ENCODE measurements at places on chromosomes 5 and 9. TPM values are rescaled to one million over a fixed set of nuclear protein-coding genes. Genes with fewer than 3 reads are reported as not detected.

- DNase-seq: peak; percentile 64
These were observed 596 bp upstream of the CDC37L1 start for GRCh38 chr9:4678679-4679267.

GRCh38 chr5:95901676-95902627, 59.7 kb downstream of the ELL2 start:
- DNase-seq: peak; percentile 66

DNA sequence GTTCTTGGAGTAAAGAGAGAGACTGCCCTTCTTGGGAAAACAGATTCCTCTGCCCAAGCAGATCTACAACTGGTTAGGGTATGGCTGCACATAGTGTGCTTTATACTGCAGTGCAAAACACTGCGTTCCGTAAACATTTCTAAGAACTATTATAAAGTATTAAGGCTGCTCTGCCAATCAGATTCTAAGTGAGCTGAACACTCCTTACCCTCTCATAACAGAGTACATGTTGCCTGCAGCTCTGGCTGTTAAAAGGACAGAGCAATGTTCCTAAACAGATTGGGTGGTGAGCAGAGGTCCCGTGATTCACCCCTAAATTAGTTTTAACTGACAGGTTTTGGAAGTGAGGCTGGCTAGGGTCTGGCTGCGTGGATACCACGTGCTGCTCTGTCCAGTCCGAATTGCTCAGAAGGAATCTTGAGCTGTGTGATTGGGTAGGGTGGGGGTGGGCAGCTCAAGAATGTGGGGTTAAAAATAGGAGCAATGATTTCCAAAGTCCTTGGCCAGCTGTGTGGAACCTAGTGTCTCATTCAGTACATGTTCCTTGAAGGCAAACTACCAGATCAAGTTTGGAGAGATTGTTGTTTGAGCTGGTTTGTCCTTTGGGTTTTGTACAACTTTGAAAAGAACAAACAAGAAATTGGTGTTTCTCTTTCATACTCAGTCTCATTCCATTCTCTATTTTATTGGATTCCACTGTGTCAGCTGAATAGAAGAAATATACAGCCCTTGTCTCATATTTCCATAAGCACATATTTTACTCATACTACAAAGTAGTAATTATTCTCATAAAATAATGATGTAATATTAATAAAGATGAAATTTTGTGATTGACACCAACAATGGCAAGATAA, 497.6 kb upstream of the CD180 start:
- DNase-seq: no peak

DNA sequence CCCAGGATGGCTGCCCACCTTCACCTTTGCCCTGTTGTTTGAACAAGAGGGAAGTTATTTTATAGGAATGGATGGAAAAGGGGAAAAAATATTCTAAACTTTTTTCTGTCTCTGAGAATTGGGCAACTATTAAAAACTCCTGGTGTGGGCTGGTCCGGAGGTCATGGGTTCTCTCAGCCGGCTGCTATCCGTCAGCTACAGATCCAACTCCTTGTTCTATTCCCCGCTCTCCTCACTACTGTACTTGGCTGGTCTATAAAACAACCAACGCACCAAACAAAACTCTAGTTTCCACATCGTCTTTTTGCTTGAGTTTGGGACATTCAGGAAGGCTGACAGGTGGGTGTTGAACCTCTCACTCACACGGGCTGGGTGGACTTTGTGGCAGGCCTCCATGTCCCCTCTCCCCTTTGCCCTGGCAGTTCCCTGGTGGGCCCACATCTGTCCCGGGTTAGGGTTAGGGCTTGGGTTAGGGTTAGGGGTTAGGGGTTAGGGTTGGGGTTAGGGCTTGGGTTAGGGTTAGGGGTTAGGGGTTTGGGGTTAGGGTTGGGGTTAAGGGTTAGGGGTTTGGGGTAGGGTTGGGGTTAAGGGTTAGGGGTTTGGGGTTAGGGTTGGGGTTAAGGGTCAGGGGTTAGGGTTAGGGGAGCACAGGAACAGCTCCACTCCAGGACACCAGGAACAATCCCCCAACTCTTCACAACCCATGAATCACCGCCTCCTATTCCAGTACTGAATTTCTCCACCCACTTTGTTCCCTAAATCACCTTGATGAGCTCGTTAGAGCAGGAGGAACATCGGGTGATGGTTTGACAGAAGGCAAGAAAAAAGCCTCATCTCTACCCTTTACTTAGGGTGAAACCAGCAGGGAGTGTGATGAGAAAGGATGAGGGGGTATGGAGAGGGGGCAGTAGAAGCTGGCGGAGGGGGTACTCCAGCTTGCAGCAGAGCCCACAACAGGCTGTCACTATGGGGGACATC, 302.1 kb upstream of the IRX4 start:
- no peak for DNase-seq

GRCh38 chr9:114662081-114662989, 4.7 kb upstream of the TEX53 start:
- DNase-seq: peak; percentile 69

- DNase-seq: no peak
These were observed 216.2 kb upstream of the PIK3R1 start for GRCh38 chr5:67999391-67999790.

The CCDC152 gene
- total RNA-seq: 0.51 TPM

The CDC20B gene
- total RNA-seq: not detected

The NR4A3 gene
- total RNA-seq: not detected

All from dermis blood vessel endothelial cell (primary cell).